RKO (cell line): ENCODE measurements at places on chromosomes 2 and 18.

DNA sequence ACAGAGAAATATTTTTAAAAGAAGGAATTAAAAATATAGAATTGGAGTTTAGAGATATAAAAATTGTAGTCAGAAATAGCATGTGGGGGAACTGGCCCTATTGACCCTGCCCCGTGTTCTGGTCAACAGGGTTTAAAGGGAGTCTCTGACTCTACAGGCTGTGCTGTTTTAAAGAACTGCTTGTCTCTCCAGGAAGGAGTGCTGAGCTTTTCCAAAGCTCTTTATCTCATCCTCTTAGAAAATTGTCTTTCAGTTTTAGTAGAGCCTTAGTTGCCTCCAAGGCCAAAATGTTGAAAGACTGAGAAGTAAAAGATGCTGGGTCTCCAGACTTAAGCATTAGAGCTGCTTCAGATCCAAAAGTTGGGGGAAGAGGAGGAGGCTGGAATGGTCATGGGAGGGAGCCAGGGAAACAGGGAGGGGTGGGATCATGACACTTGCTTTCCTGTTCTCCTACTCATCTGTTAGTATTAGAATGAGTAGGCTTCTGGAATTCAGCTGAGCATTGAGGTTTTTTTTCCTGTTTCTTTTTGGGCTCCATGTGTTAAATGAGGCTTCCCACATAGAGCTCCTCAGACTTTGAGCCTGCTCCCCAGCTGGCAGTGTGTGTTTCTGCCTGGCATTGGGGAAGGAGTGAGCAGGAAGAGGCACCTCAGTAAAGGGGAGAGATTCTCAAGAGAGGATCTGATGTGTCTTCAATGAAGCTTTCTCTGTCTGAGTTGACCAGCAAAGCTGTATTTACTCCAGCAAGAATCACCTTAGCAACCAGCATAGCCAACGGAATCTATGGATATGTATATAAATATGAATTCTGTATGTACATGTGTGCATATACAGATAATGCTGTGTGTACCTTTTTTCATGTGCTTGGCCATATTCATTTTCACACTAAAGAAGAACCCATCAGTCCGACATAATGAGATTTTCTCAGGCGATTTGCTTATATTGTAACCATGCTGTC, 186.8 kb upstream of the FBXO11 start:
- no peak for DNase-seq

DNA sequence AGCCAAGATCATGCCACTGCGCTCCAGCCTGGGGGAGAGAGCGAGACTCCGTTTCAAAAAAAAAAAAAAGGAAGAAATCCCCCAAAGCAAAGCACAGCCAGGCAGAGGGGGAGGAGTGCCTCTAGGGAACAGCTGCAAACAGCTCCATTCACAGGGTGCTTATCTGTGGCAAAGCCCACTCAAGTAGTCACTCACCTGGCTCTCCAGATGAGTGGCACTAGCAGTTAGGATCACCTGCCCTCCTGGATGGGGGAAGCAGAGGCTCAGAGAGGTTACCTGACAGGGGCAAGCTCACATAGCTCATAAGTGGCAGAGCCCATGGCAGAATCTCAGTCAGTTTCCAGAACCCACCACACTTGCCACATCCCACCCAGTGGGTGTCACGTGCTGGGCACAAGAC, 30.3 kb downstream of the TFCP2L1 start:
- DNase-seq, result no peak

GRCh38 chr18:11859903-11860407, 8.7 kb downstream of the CHMP1B start:
- peak; percentile 46 for DNase-seq

GRCh38 chr2:82062463-82062862, 1757.9 kb upstream of the LRRTM1 start:
- DNase-seq, result no peak

GRCh38 chr18:23228102-23229061, 93.1 kb downstream of the CABLES1 start:
- no peak for DNase-seq
